Activated CD4-positive, alpha-beta T cell treated with anti-CD3 and anti-CD28 coated beads, Interleukin-2, Interleukin-4, amounts not matched to agents 100 ng/mL and 50 ng/mL, durations not matched to agents 16 hours and 8 hours (primary cell): ENCODE measurements at places on chromosomes 4 and X.

DNA sequence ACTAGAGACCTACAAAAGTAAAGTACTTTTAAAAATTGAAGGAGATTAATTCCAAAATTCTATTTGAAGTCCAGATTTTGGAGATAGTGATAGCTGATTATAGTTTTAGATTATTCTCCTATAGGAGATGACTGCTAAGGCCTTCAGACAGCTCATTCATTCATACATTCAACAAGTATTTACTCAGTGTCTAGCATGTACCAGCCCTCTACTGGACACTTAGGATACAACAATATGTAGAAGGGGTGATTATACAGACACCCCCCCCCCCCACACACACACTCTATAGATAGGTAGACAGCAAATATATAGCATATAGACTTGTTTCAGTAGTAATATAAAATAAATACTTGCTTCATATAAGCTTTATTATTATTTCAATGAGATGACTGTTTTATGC is 60.4 kb upstream of the TAF9B start:
- peak; percentile 10 for DNase-seq

GRCh38 chr4:146585761-146586333 is 52.8 kb upstream of the POU4F2 start:
- no peak for DNase-seq

GRCh38 chr4:128758314-128758922 is 51.1 kb upstream of the JADE1 start:
- no peak for DNase-seq

DNA sequence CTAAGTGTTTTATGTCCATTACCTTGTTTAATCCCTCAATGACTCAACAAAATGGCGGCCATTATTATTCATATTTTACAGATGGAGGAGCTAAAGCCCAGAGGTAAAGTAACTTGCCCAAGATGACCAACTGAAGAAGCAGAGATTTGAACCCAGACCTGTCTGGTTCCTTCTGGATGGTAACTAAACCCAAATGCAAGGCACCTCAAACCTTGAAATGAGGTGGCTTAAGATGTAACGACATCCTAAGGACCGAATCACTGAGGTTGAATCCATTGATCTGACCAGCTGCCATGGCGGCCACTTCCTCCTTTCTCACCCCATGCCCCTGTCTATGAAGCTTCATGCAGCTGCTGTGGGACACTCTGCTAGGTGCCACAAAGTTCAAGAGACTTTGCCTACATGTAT is 932 bp downstream of the TLR10 start:
- no peak for DNase-seq

DNA sequence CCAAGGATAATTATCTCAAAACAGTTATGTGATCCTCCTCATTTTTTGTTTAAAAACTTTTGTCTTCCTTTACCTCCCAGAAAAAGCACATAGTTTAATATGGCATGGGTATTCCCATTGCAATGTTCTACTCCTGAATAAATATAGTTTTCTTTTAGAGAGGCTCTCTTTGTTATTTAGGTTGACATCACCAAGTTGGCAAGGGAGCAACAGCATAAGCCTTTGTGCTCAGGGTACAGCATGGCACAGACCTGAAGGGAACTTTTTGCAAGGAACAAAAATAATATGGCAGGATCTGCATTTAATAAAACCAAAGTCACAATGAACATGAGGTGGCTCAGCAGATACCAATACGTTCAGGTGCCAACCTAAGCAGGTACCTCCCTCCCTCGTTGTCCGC is 47.1 kb upstream of the NPY2R start:
- no peak for DNase-seq

DNA sequence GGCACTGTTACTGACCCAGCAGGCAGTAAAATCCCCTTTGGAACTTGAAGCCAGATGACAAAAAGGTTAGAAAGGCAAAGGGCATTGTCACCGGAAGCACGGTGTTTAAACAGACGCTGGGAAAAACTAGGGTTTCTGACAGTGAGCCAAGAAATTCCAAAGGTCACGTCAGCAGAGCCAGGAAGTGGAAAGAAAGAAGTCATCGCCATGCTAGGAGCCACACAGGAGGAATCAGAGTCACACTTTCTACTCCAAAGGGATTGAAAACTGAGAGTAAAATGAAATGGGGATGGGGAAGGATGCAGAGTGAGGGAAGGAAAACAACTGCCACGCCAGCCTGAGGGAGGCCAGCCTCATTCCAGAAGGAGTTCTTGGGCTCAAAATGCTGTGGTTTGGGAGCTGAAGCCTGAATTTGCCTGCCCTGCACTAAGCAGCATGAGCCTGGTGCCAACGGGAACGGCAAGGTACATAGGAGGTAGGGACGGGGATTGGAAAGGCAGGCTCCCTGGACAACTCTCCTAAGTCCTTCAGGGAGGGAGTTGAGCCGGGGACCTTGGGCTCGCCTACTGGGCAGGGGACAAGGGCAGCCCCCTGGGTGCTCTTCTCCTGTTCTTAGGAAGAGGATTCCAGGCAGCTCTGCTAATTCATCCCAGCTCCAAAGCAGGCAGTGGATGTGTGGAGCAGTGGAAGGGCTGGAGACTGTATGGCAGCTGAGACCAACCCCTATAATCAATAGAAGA is 66.8 kb downstream of the SOWAHB start:
- no peak for DNase-seq

GRCh38 chrX:110003167-110004156 is 548 bp downstream of the TMEM164 start:
- no peak for DNase-seq

DNA sequence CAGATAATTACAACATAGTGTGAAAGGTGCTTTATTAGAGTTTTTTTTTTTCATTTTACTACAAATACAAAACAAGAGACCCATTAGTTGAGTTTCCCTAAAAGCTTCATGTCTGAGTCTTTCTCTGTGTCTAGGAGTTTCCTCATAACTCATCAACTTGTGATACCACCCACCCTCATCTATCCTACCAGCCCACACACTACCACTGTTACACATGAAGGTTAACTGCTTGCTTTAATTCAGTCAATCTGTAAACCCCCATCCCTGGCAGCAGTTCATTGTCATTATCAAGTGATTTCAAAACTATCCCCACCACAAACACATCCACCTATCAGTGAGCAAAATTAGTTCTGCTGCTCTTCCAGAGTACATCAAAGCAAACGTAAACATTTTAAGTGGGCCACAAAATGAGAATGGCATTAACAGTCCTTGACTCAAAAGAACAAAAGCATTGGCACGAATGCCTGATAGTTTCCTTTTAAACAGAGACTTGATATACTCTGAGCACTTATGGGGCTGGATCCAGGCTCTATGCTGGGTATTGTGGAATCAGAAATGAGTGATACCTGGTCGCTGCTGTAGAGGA is 331.6 kb upstream of the FAM241A start:
- DNase-seq: no peak

GRCh38 chr4:31204874-31205273 is 484.7 kb downstream of the PCDH7 start:
- DNase-seq: no peak

DNA sequence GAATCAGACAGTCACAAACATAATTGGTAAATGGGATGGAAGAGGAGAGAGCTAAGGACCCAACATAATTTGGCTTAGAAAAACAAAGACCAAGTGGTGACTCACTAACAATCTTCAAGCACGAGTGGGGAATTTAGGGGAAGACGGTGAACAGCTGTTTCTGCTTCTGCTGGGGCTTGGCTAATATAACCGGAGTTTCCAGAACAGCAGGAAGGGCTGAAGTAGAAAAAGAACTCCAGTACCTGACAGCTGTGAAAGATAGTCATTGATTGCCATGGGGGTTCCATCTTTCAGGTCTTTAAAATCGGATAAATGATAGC is 290.9 kb upstream of the LDB2 start:
- DNase-seq: no peak

GRCh38 chr4:157821814-157822213 is 351.0 kb downstream of the GASK1B start:
- no peak for DNase-seq

DNA sequence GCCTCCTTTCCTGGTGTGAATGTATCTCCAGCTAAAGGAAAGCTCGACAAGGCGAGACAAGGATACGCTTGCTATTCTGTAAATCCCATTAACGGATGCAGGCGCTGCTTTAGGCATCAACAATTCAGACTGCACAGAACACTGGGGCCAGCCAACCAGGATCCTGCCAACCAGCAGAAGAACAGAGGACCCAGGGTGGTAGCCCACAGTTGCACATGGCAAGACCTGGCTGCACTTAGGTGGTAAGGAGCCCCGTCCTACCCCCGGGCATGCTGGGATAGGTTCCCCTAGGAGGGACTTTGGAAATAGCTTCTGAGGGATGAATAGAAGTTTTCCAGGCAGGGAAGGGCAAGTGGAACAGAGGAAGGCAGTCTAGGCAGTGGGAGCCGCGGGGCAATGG is 20.7 kb downstream of the PSAPL1 start:
- DNase-seq: no peak

- no peak for DNase-seq
Measured at GRCh38 chrX:44002567-44002966, 29.4 kb upstream of the NDP start.

DNA sequence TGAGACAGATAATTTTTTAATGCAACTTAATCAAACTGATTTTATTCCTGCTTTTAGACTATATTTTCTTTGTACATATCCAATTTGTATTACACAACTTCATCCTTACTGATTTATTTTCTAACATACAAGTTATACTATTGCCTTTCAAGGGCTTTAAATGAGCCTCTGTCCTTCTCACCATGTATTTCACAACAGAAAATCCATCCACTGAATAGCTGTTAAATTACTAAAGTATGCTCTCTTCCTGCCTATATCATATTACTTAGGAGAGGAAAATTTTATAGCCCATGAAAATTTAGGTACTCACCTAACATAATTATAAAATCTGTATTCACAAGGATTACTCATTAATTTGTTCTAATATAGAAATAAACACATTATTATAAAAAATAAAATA is 528.6 kb downstream of the ANKRD50 start:
- DNase-seq: no peak

GRCh38 chrX:19566359-19567222 is 51.3 kb upstream of the MAP3K15 start:
- DNase-seq: peak; percentile 81

DNA sequence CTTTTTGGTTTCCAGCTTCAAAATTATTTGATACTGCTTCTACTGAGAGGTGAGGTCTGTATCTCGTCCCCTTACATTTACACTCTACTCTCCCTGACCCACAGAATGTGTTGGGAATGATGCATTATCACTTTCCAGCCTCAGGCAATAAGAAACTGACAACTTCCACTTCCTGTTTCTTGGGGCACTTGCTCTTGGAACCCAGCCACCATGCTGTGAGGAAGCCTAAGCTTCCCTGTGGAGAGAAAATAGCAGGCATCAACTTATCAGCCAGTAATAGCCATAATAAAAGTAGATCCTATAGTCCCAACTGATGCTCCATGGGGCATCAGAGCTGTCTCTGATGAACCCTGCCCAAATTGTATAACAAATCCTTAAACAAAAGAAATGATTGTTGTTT is 32.6 kb downstream of the RELL1 start:
- no peak for DNase-seq

DNA sequence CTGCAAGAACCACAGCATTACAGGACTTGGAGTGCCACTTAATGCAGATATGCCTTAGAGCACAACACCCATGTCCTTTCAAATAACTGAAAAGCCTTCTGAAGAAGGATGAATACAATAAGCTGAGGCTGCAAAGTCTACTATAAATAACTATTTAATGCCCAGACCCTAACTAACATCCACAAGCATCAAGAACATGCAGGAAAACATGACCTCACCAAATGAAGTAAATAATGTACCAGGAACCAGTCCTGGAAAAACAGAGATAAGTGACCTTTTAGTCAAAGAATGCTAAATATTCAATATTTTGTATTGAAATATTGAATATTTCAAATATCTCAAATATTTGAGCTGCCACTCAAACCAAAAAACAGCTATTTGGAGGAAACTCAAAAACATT is 16.9 kb downstream of the ACTRT1 start:
- DNase-seq: no peak

- no peak for DNase-seq
Measured at GRCh38 chr4:8222609-8223388, 23.7 kb downstream of the SH3TC1 start.

GRCh38 chrX:80026116-80026515 is 11.6 kb downstream of the TBX22 start:
- DNase-seq: no peak

DNA sequence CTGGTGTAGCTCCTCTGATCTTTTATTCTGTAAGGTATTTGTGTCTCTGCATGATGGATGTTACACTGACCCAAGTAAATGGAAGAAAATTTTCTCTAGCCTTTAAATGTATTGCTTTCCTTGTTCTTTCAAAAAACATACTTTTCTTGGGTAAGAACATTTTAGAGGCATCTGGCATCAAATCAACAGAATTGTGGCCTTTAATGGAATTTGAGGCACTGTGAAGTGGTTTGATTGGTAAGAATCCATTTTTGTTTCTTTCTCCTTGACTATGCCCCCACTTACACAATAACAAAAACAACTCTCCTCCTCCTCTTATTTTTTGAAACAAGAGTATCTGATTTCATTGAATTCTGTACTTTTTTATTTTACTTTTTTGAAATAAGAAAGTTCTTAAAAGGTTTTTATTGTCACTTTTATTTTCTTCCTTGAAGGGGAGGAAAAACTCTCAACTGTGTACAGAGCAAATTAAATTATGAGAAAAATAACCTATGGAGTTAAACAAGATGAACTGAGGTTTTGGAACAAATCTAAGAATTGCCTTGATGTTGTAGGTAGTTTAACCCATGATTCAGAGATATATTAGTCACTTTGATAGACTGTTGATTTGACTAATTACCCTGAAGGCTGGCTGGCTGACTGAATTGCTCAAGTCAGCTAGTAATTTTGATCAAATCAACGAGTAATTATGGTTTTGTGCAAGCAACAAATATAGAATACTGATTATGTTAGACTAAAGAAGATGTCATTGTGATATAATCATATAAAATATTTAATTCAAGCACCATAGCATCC is 146.4 kb downstream of the FHIP1A start:
- no peak for DNase-seq

DNA sequence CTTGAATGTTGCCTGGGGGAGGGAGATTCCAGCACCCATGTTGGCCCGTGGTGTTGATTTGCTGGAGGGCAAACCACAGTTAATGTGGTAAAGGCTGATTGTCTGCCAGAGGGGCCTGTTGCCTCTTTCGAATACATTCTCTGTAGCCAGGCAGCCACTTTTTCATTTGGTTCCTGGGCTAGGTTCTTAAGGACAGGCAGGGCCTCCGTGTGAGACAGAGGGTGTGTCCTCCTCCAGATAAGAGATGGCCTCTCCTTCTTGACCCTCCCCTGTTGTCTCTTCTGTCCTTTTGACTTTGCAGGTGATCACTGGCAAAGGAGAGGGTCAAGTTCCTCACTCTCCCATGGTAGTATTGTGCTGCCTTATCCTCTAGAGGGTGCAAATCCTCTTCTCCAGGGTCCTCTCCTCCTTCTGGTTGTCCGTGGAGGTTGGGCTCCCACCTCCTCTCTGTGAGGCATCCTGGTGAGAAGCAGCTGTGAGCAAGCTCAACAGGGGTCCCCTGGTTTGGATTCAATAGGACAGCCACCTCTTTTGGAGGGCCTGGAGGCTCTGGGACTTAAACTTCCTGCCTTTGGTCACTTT is 44.9 kb downstream of the ZNF182 start:
- peak; percentile 3 for DNase-seq

- DNase-seq: no peak
Measured at GRCh38 chrX:54045563-54046228, 1.4 kb upstream of the PHF8 start.
